Thoracic aorta (tissue), 2 donors: ENCODE measurements at places on chromosomes 4 and X. TPM values are rescaled to one million over a fixed set of nuclear protein-coding genes. Genes with fewer than 3 reads are reported as not detected.

DNA sequence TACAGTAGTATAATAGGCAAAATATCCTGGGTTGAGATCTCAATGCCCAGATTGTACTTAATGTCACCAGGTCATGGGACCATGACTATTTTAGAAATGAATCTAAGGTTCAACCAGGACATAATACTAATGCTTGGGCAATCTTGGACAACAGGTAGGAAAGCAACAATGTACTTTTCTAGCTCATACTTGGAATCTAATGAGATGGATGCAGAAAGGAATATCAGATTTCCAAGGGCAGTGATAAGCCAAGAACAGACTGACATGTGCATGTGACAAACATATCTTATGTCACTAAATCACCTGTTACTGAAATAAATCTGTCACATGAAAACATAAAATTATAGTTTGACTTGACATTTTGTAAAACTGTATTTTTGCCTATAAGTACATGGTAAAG lies 51.1 kb downstream of the RPS6KA3 start:
- DNase-seq, result no peak

Gene LETM1
- total RNA-seq, result 30.5 TPM

- no peak for DNase-seq
These were observed 43.6 kb upstream of the BMP2K start for GRCh38 chr4:78732332-78733104.

Gene CDX4
- not detected for total RNA-seq

DNA sequence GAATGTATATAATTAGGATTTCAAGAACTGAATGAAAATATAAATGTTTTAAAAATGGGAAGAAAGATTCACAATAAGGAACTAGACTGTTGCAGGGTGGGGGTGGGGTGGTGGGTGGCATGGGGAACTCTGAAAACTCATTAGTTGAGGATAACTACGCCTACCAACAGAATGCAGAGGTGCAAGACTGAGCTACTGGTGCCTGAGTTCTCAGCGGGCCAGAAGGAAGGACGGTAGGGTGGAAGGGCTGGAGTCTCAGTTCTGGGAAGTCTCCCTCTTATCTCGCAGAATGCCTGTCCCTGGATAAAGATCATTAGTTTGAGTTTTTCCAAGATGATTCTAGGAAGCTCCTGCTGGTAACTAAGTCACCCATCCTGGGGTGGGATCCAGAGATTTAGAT lies 1.3 kb upstream of the SOD3 start:
- no peak for DNase-seq
